ENCODE measurements at places on chromosomes 6 and 20. TPM values are rescaled to one million over a fixed set of nuclear protein-coding genes. Genes with fewer than 3 reads are reported as not detected.

DNA sequence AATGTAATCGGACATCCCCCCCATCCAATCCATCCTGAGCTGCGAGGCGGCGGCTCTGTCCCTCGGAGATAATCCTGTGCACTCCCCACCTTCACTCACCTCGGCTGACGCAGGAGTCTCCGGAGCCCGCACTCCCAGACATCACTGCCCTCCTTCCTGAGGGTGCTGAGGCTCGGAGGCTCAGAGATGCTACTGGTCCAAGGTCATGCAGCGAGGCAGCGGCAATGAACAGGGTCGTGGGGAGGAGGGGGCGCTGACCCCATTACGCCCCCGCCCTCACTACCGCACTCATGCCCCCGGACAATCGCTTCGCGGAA, 485 bp downstream of the ADISSP start:
- H3K27me3 ChIP-seq: no peaks in the 10 kb centered on the region
- DNase-seq: peak; percentile 44
- peaks cover 9% of the 10 kb centered on the region for H3K4me1 ChIP-seq
- H3K36me3 ChIP-seq: peaks cover 11% of the 10 kb centered on the region

GRCh38 chr6:162408826-162409535, 318.6 kb downstream of the PRKN start:
- H3K27me3 ChIP-seq: no peaks in the 10 kb centered on the region
- no peak overlapping the region for H3K27ac ChIP-seq
- H3K4me1 ChIP-seq: no peaks in the 10 kb centered on the region
- no peaks in the 10 kb centered on the region for H3K36me3 ChIP-seq
- H3K4me3 ChIP-seq: no peak overlapping the region

DNA sequence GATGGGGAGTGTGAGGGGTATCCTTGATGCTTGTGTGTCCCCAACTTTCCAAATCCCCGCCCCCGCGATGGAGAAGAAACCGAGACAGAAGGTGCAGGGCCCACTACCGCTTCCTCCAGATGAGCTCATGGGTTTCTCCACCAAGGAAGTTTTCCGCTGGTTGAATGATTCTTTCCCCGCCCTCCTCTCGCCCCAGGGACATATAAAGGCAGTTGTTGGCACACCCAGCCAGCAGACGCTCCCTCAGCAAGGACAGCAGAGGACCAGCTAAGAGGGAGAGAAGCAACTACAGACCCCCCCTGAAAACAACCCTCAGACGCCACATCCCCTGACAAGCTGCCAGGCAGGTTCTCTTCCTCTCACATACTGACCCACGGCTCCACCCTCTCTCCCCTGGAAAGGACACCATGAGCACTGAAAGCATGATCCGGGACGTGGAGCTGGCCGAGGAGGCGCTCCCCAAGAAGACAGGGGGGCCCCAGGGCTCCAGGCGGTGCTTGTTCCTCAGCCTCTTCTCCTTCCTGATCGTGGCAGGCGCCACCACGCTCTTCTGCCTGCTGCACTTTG, at the start of gene TNF:
TNF (plus strand) TSS at position 231 of the 567 bp plus-strand sequence; CDS start at position 408, 177 bp downstream.
- DNase-seq: no peak
- no peaks in the 10 kb centered on the region for H3K36me3 ChIP-seq
- H3K27ac ChIP-seq: no peak within 1 kb of the TSS
- peaks cover 20% of the 10 kb centered on the region for H3K4me1 ChIP-seq

- no peaks in the 10 kb centered on the region for H3K4me1 ChIP-seq
- peaks cover 12% of the 10 kb centered on the region for H3K27me3 ChIP-seq
- H3K27ac ChIP-seq: no peak overlapping the region
- DNase-seq: no peak
Measured at GRCh38 chr6:154337406-154338005, 19.1 kb downstream of the IPCEF1 start.

DNA sequence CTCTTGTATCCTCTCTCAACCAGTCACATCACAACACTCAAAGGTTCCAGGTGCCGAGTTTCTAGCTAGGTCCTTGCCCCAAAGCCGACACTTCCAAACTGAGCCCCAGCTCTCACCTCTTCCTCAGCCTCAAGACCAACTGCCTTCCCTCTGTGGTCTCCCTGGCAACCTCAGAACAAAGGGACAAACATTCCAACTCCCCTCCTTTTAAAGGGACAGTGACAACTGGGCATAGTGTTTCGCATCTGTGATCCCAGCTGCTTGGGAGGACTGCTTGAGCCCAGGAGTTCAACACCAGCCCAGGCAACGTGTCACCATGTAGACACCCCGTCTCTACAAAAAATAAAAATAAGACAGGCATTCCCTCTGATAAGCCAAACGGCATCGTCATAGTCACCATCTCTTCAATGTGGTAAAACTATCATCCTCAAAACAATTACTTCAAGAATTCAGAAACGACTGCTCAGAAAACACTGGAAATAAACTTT, 11.3 kb downstream of the DIDO1 start:
- DNase-seq: peak; percentile 48
- peaks cover 51% of the 10 kb centered on the region for H3K36me3 ChIP-seq
- peak overlapping the region; percentile 55 for H3K27ac ChIP-seq
- H3K27me3 ChIP-seq: no peaks in the 10 kb centered on the region
- H3K4me1 ChIP-seq: peaks cover 12% of the 10 kb centered on the region

DNA sequence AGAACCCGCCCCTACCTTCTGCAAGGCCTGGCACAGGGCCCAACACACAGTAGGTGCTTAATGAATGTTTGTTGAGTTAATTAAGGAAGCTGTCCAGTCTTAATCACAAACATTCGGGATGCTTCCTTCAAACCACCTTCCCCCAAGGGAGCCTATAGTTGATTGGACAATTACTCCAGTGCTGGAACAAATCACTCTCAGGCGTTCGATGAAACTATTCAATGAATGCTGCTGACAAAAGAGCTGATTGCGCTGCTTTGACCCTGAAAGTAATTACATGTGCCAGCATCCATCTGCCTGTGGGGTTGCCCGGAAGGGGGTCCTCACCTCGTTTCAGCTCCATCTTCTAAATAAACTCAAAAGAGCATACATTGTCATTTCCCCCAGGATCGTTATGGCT, 112.0 kb upstream of the SRSF6 start:
- no peak overlapping the region for H3K27ac ChIP-seq
- H3K27me3 ChIP-seq: no peaks in the 10 kb centered on the region
- DNase-seq: no peak
- no peak overlapping the region for H3K4me3 ChIP-seq
- H3K4me1 ChIP-seq: no peaks in the 10 kb centered on the region

GRCh38 chr6:109690373-109690736, 647 bp downstream of the AK9 start:
- DNase-seq: peak; percentile 32
- no peak overlapping the region for H3K27ac ChIP-seq
- no peaks in the 10 kb centered on the region for H3K36me3 ChIP-seq
- H3K27me3 ChIP-seq: peaks cover 2% of the 10 kb centered on the region
- peak overlapping the region; percentile 55 for H3K4me3 ChIP-seq
- H3K4me1 ChIP-seq: no peaks in the 10 kb centered on the region

GRCh38 chr20:19361790-19362189, 149.3 kb downstream of the SLC24A3 start:
- no peaks in the 10 kb centered on the region for H3K27me3 ChIP-seq
- no peak overlapping the region for H3K4me3 ChIP-seq
- H3K36me3 ChIP-seq: no peaks in the 10 kb centered on the region
- no peak overlapping the region for H3K27ac ChIP-seq

Gene CDH4
- total RNA-seq: not detected

Gene TULP1
- 0.09 TPM for total RNA-seq

Gene L3MBTL3
- total RNA-seq: 5.7 TPM

Gene RBM24
- not detected for total RNA-seq

Gene HAO1
- total RNA-seq: not detected
